Hematopoietic multipotent progenitor cell treated with erythropoietin and hydrocortisone succinate and interleukin-3 and kit ligand, for 17 days (in vitro differentiated cells): ENCODE measurements at places on chromosomes 5 and 9.

DNA sequence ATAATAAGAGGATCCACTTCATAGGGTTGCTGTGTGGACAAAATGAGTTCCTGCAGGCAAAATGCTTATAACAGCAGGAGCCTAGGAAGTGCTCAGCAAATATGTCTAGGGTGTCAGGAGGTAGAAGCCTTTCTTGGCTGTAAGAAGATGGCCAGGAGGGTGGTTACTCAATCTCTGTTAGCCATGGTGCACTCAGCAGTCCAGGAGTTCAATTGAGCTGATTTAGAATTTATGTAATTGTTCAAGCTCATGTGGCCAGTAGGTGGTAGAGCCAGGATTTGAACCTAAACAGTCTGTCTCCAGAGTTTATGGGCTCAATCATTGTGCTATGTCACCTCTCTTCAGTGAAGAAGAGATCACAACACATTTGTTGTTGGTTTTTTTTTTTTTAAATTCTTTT, 381.2 kb downstream of the KIF4B start:
- no peak for DNase-seq

GRCh38 chr9:34701769-34702736, 7.9 kb downstream of the CCL21 start:
- peak; percentile 74 for DNase-seq

DNA sequence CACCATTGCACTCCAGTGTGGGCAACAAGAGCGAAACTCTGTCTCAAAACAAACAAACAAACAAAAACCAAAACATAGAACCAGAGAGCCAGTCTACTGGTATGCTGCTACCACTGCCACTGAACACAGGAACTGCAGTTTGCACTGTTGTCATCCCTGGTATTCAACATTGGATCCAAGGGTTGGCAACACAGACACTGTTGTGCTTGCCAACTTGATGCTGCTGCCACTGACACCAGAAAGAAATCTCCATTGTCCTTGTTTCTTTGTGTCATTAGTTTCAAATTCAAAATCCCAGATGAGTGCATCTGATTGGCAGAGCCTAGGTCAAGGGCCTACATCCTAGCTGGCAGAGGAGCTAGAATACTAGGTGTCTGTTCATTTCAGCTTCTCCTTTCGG, 16.2 kb downstream of the HINT1 start:
- no peak for DNase-seq

- no peak for DNase-seq
These were observed 263.5 kb downstream of the SPATA31D1 start for GRCh38 chr9:82252116-82252515.

GRCh38 chr9:37692622-37693221, 42.0 kb downstream of the FRMPD1 start:
- no peak for DNase-seq

- no peak for DNase-seq
These were observed 54.0 kb downstream of the AOPEP start for GRCh38 chr9:94780516-94780950.

- no peak for DNase-seq
These were observed 8.4 kb upstream of the IL6ST start for GRCh38 chr5:56003179-56003578.

DNA sequence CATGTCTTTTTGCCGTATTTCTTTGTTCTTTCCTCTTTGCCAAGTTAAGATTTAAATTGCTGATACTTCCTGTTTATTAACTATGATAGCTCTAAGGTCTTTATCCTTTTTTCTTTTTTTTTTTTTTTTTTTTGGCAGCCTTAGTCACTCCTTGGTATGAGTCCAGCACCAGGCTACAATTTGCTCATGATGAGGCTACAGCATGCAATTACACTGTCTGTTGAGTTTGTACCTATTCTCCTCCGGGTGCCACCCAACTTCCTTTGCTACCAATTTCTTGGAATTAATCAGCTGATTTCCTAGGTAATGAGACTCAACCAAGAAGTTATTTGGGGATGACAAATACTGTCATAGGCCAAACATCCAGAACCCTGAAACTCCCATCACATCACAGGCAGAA, 25.5 kb downstream of the ACTL7B start:
- no peak for DNase-seq

- DNase-seq, result no peak
These were observed 47.4 kb downstream of the ADAM19 start for GRCh38 chr5:157528036-157528632.

DNA sequence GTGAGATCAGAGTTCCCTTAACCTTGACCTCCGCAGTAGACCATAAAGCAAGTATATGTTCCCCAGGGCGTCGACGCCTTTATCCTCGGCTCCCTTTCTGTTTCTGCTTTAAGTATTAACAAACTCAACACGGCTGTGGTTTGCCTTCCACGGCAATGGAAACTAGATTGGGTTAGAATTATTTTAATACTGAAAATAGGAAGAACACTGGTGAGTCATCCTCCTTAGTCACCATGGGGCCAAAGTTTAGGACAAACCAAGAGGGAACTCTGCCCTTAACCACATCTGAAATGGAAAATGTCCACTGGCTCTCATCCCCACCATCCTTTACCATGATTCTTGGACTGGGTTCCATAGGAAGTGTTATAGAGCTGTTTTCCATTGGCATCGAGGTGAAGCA, 386.1 kb downstream of the ACTL7B start:
- no peak for DNase-seq

DNA sequence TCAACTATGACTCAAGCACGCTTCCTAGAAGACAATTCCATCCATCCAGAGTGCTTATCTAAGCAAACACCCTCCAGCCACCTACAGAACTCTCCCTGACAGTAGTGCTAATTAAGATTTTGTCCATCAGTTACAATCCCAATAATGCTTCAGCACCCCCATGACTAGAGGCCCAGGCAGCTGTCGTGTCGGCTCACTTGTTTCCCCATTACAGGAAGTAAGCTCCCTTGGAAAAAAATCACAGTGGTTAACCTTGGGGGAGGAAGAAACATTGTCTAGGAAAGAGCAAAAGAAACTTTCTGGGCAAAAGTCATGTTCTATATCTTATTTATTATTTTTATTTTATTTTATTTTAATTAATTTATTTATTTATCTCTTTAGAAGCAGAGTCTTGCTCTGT, 108.8 kb upstream of the LPAR1 start:
- no peak for DNase-seq

GRCh38 chr5:56569566-56569965, 245.8 kb upstream of the MAP3K1 start:
- no peak for DNase-seq

DNA sequence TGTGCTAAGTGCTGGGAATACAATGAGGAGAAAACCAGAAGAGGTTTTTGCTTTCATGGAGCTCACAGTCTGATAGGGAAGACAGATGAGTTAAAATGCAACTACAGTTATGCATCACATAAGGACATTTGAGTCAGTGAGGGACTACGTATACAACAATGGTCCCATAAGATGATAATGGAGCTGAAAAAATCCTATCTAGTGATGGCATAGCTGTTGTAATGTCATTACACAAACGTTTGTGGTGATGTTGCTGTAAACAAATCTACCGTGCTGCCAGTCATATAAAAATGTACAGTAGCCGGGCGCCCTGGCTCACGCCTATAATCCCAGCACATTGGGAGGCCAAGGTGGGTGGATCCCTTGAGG, 110.1 kb upstream of the RAD23B start:
- DNase-seq, result no peak

DNA sequence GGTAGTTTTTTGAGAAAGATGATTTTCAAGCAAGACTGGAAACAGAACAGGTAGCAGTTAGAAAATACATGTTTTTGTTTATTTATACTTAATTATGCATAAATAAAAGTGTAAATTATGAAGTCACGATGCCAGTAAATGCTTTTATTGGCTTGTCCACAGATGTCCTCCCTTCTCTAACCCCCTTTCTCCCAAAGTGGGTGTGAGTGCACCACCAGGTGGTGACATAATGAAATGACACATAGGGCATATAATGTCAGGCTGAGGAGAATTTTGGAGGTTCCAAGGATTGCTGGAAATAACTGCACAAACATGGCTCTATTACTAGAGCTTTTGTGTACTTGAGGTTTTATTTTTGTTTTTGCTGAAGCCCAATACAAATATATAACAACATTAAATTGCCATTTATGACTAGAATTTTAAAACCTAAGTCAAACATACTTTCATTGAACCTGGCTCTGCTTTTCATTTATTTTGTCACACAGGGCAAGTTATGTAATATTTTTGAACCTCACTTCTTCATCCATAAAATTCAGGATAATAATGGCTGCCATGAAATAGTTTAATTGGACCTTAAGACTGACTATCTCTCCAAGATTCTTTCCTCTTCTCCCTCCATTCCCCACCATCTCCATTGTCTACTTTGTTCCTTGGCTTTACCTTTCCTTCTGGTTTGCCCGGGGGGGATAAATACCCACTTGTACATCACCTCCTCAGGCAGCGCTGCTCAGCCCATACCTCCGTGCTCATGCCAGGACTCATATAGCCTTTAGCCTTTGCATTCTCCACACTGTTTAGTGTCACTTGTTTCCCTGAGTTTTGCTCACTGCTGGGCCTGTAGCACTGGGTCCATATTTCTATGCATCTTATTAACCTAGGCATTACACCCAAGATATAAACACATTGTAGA, 168.8 kb downstream of the PDE4D start:
- DNase-seq, result no peak

- no peak for DNase-seq
These were observed 115.6 kb downstream of the TTC39B start for GRCh38 chr9:15191378-15191777.

DNA sequence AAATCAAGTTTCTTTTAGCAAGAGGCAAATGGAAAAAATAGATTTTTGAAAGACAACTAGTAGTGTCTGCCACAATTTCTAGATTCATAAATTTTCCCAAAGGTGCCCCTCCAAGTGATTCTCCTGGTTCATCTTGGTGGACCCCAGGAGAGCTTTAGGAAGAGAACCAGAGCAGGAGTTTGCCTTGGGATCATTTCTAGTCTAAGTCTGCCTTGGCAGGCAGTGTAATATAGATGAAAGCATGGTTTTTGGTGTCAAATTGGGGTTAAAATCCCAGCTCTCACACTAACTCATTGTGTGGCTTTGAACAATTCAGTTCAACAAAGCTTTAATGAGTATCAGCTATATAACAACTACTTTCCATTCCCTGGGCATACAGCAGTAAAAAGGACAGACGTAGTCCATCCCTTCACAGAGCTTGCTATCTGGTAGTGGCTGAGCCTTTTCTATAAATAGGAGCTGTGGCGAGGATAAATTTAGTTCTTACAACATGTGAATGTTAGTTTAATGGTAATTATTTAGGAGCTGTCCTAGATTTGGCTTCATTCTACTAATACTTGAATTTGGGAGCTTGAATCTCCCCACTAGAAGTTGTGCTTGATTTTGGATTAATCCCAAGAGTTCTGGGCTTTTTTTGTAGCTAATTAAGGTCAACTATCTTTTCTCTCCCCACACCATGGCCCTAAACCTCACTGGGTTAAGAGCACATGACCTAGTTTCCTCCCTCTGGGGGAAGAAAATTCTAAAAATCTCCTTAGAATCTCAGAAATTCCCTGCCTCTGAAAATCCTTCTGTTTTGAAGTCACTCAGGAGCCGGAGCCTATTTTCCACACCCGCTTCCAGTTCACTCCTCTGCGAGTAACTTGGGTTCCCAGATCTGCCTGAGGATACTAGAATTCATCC, 197.8 kb downstream of the PCSK1 start:
- no peak for DNase-seq

GRCh38 chr9:97794666-97795065, 58.4 kb upstream of the FOXE1 start:
- no peak for DNase-seq

- DNase-seq, result peak; percentile 61
These were observed at the start of gene SMIM3 for GRCh38 chr5:150778517-150779396. SMIM3 (plus strand) TSS chr5:150778757; CDS start chr5:150795441, 16,684 bp downstream.

DNA sequence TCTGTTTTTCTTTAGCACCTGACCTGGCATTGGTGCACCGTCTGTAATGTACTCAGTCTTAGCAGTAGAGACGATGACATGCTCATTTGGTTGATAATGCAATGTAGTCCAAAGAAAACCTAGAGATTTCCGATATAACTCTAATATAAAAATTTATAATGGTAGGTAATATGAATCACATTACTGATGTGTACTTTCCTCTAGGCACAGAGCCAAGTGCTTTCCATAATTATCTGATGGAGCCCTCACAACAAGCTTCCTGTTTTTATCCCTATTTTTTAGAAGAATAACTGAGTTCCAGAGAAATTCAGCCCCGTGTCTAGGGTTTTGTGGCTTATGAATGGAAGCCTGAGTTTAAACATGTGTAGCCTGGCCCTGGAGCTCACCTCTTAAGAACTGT, 53.7 kb downstream of the KDM4C start:
- no peak for DNase-seq

DNA sequence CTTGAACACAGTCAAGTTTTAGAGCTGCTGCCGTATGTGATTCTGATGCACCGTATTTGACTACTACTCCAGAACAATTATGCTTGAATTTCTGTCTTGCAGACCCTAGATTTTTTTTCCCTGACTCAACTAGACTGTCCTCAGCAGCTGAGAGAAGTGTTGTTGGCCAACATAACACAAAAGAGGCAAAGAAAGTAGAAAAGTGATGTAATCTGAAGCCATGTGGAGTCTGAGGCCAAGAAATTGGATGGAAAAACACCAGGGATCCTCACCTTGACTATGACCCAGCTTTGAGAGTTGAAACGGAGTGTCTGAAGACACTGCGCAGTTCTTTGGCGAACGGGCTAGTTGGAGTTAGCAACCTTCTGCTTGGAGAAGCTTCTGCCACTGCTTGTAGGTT, 36.3 kb upstream of the FGF1 start:
- no peak for DNase-seq

GRCh38 chr5:138778234-138778633, 25.0 kb downstream of the CTNNA1 start:
- no peak for DNase-seq

DNA sequence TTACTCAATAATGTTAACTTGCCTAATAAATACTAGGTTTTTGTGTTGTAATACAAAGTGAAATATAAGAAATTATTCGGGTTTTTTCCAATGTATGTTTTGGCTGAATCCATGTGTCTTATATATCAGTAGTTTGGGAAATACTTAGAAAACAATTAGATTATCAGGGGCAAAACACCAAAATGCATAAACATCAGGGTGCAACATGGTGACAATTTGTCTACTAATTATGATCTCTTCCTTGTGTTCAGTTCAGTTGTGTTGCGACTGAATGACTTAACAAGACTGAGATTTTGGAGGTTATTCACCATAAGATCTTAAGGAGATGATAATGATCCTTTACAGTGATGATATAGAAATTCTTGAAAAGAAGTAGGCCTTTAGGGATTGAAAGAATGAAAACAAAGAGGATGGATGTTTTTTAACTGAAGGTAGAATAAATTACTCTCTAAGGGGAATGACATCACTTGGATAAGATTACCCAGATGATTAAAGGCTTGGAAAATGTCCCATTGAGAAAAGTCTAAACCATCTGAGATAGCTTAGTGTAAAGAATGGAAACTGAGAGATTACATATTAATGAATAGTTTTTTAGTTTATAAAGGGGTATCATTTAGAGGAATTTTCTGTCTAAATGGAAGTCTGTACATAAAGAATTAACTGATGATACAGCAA, 415.8 kb downstream of the SPATA31D1 start:
- DNase-seq, result no peak
